Skin of body (tissue), 3 donors: ENCODE measurements at places on chromosomes 11 and 22. TPM values are rescaled to one million over a fixed set of nuclear protein-coding genes. Genes with fewer than 3 reads are reported as not detected.

- no peak for DNase-seq
Measured at GRCh38 chr22:41481131-41481830, 12.4 kb downstream of the ACO2 start.

- no peak for DNase-seq
Measured at GRCh38 chr11:119000906-119001305, 3.0 kb downstream of the CENATAC start.

C11orf16 gene
- not detected for total RNA-seq

TRIM49 gene
- total RNA-seq = not detected
